AG08395 (cell line): ENCODE measurements at places on chromosomes 11 and 22.

DNA sequence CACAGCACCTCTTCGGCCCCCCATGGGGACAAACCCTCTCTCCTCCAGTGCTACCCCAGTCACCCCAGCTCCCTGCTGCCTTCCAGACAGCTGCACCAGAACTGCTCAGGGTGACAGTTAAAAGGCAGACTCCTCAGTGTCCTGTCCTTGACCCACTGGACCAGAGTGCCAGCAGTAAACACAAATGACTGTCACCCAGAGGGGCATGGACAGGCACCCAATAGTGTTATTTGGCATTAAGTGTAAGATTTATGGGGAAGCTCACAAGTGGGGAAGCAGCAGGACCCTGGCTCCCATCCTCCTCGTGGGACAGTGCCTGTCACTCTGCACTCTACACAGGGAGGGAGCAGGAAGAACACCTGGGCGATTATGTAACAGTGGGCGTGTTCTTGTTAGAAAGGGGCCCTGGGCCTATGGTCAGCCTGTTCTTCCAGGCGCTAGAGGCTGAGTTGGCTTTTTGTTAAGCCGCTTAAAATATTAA lies 5.0 kb downstream of the RPS19BP1 start:
- no peak for DNase-seq

GRCh38 chr11:67344264-67344663 lies 9.1 kb downstream of the POLD4 start:
- no peak for DNase-seq

DNA sequence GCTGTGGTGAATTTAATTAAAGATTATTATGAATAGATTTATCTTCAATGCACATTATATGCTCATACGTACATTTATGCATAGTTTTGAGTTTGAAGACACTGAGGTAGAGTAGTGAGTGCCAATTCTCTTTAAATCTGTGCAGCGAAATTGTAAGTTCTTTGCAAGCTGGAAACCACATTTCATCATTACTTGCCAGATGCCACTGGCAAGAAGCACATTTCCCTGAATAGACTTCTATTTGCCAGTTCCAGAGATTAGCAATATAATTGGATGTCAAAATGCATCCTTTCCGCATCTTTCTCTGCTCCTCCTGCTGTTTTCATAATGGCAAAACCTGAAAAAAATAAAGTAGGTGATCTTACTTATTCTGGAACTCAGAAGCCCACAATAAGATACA lies 448.0 kb downstream of the LUZP2 start:
- DNase-seq: no peak

- DNase-seq: no peak
These were observed 28.2 kb downstream of the ZNF70 start for GRCh38 chr22:23722724-23723123.

GRCh38 chr22:29317827-29318454 lies 2.4 kb upstream of the RASL10A start:
- DNase-seq: no peak

GRCh38 chr11:62575156-62575555 lies 1.5 kb upstream of the EEF1G start:
- DNase-seq: no peak

DNA sequence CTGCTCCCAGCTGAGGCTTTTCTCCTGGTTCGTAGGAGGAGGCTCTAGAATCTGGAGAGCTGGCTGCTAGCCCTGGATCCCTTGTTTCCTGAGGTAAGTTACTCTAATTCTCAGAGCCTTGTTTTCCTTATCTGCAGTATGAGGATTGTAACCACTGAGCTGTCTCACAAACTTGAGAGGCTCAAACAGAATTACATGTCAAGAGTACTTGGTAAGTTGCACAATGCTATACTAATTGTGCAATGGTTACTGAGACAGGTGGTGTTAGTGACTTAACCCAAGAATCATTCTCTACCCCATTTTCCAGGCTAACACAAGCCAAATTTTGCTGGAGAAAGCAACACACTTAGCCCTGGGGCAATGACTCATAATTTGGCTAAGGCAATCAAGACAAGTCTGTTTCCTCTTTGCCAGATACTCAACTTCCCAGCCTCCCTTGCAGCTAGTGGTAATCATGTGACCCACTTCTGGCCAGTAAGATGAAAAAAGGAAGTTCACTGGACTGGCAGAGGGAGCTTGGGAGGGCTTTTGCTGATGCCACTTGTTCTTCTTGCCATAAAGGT lies 348.0 kb downstream of the TENM4 start:
- DNase-seq: peak; percentile 92

- DNase-seq: no peak
These were observed 38.5 kb upstream of the PPARA start for GRCh38 chr22:46111645-46112306.

GRCh38 chr11:68855205-68855981 lies 13.7 kb upstream of the CPT1A start:
- peak; percentile 50 for DNase-seq

DNA sequence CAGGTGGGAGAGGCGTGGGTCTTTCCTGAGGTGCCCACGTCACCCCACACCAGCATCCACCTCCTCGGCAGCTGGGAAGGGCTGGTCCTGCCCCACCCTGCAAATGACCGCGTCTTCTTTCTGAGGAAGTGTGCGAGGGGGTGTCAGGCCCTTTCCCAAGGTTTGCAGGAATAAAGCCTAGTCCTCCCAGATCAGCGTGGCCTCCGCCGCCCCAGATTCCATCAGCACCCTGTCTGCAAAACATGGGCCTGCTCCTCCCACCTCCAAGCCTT lies 14.4 kb upstream of the SLC39A13 start:
- DNase-seq: no peak

- peak; percentile 29 for DNase-seq
These were observed 682 bp downstream of the LARGE1 start for GRCh38 chr22:33919391-33920196.

- peak; percentile 77 for DNase-seq
These were observed 106.4 kb downstream of the MIAT start for GRCh38 chr22:26763633-26764361.

DNA sequence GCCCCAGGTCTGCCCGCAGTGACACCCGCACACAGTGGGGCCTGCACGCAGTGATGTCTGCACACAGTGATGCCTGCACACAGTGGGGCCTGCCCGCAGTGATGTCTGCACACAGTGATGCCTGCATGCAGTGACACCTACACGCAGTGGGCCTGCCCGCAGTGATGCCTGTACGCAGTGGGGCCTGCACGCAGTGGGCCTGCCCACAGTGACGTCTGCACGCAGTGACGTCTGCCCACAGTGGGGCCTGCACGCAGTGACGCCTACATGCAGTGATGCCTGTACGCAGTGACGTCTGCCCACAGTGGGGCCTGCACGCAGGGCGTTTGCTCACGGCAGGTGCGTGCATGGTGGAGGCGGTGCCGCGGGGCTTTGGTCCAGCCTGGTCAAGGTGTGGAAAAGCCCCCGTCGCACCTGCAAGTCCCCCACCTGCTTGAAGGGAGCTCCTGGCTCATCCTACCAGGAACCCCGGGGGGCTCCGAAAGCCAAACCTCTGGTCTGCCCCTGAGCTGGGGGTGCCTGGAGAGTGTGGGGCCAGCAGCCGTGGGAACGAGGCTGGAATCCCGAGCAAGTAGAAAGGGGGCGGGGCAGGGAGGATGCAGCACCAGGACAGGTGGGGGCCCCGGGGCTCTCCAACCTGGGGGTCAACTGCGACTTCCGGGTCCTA lies 8.9 kb upstream of the SYT8 start:
- DNase-seq: no peak

DNA sequence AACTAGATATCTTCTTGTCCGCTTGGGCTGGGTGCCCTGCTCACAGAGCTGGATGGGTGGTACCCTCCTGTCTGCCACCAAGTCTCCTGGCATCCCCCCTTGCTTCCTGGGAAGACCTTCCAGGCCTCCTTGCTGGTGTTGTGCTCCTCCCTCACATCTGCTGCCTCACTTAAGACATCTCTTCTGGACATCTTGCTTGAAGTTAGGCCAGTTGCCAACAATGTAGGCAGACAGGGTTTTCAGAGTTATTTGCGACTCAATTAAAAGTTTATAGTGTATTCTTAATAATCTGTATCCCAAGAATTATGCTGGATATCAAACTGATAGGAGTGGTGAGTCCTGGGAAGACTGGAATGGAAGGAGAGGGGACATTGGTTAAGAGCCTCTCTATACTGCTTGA lies 64.0 kb upstream of the TNRC6B start:
- DNase-seq: no peak

DNA sequence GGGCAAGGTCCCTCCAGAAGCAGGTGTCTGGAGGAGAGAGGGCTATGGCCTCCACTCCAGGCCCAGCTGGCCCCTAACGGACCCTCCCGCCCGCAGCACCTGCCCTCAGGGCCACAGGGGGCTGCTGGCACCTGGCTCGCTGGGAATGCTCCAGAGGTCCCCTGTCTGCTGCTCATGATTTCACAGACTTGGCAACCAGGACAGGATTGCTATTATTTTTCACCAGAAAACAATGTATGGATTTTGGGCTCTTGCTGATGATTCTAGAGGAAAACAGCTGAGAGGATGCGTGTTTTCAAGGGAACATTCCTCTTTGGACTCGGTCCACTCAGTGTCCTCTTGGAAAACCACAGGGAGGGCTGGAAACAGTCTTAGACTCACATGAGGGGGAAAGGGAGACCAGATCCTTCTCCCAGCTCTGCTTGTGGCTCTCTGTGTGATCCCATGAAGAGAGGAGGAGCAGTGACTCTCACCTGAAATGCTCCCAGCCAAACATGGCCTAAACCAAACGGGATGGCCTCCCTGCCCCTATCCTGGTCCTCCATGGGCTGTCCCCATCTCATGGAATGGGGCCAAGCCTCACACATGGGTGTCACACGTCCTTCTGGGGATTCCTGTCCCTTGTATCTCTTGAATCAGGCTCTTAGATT lies 15.8 kb downstream of the MYEOV start:
- DNase-seq: peak; percentile 41
